Hematopoietic multipotent progenitor cell treated with erythropoietin and hydrocortisone succinate and interleukin-3 and kit ligand, for 8 days (in vitro differentiated cells): ENCODE measurements at places on chromosomes 11 and 22.
A peak's percentile ranks its signal among the peaks of the same experiment; 100 is the strongest.

GRCh38 chr11:61477727-61478148 is 30.8 kb upstream of the LRRC10B start:
- DNase-seq: peak; percentile 32

- DNase-seq: no peak
Measured at GRCh38 chr22:44443641-44444235, 54.3 kb downstream of the RTL6 start.

DNA sequence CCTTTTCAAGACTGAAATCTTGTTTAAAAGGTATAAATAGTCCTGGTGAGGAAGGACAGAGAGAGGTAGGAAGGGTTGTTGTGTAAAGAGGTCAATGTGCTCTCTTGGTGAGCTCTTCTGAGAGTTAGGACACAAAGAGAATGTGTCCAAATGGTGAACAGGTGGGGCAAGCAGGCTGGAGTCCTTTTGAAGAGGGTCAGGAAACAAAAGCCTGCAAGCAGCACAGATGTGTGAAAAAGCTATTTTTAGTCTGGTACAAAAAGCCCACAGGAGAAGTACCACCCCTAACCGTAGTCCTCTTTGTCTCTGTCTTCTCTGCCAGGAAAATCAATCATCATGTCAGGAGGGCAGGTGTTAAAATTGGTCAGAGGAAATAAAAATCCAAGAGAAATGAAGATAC is 54.4 kb upstream of the SYN3 start:
- no peak for DNase-seq

- no peak for DNase-seq
Measured at GRCh38 chr11:71305041-71305440, 52.7 kb upstream of the SHANK2 start.

- no peak for DNase-seq
Measured at GRCh38 chr22:45772743-45773142, 101.1 kb downstream of the ATXN10 start.

DNA sequence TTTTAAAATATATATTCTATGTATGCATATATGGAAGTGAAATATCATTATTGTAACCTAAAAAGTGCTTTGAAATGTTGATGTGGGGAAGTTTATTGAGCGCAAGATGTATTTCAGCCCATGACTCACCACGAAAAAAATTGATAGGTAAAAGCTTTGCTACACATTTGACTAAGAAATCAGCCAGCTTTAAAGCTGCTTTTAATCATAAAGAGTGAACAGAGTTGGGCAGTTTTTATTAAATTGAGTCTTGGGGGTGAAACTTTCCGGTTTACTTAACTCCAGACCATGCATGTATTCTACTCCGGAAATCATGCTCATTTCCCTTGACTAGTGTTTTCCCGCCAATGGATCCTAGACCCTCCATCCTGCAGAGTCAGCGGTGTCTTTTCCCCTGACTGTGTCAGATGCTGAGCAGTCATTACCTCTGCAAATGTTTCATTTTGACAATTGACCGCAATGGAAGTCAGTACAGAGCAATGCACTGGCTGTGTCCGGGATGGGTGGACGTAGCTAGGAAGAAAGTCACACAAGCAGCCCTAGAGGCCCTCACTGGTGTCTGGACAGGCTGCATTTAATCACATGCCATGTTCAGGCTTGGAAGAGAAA is 47.2 kb upstream of the MPEG1 start:
- no peak for DNase-seq

DNA sequence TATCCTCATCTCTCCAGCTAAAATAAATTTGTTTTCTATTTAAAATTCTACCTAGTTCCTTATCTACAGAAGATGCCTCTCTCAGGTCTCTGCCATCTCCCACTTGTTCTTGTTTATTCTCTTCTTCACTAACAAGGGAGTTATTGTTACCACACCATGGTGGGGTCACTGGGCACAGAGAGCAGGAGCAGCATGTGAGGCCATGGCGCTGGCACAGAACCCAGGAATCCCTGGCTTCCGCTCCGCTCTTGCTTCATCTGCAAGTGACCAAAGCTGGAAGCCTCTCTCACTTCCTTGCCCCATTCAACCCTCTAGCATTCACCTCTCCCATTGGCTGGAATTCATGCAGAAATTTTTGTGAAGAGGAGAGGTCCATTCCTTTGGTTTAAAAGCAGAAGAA is 190.7 kb upstream of the NCAM1 start:
- no peak for DNase-seq

DNA sequence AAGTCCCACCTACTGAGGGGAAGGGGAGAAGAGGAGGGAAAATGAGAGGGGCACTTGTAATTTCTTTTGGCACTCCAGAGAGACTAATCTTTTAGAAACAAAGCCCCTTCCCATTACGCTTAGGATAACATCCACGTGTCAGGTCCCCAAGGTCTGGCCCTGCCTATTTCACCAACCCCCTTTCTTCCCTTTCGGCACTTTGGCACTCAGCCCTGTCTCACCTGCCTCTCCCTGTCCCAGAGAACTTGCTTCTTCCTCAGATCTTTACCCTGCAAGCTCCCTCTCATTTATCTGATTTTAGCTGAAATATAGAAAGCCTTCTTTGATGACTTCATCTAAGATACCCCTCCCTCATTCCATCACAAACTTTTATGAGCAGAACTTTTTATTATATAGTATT is 55.5 kb downstream of the RASSF10 start:
- DNase-seq: no peak

DNA sequence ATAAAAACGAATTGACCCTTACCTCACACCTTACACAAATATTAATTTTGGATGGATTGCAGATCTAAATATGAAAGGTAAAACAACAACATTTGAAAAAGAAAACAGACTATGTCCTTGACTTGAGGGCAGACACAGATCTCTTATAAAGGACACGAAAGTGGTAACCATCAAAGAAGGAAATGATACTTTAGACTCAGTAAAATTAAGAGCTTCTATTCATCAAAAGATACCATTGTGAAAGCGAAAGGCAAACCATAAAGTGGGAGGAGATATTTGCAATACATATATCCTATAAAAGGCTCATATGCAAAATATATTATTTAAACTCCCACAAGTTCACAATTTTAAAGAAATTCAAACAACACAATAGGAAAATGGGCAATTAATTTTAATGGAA is 5.0 kb downstream of the HEPACAM start:
- DNase-seq: no peak

DNA sequence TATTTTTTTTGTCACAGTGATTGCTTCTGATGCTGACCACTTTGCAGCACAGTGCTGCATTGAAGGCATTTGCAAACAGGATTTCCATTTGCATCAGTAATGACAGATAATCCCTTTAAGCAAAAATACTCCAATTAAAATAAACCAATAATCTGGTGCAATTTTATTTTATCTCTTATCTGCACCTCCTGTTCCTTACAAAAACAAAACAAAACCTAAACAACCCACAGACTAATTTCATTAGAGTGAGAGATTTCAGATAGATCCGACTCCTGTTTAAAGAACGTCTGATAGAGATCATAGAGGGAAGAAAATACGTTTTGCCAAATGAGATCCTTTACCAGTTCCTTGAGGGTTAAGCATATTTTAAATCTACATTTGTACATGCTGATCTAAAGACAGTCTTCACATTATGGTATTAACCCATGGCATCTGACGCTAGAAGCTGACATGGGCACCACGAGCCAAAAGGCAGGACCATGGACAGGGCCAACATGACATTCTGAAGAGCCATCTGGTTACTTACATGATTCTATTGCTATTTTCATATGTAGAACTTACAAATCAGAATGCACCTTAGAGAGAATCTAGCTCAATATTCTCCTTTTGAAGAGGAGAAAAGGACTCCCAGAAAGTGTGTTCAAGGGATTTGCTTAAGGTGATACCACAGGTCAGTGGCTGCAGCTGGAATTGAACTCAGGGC is 286.2 kb upstream of the NARS2 start:
- peak; percentile 11 for DNase-seq

DNA sequence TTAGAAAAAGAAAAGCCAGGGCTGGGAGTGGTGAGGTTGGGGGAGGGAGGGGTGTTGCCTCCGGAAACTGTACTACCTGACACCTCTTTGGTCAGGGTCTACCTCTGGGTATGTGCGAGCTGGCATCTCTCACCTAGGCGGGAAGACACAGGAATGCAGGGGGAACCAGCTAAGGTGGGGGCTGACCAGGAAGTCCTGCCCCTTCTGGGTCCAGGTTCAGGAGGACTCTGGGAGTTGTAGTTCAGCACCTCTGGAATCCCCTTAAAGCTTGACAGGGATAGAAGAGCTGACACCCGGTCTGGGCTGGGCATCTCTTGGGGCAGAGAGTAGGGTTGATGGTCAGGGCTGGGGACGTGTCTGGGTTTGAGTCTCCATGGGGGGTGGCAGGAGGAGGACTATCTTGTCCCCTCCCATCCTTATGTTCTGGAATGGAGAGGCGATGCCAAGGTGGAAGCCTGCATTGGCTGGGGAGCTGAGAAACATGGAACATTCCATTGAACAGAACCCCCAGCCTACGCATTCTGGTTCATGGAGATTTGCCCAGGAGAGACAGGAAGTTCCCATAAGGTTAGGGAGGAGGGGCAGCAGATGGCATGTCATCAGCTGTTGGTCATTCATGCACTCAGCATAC is 2.1 kb upstream of the KIAA1671 start:
- no peak for DNase-seq

DNA sequence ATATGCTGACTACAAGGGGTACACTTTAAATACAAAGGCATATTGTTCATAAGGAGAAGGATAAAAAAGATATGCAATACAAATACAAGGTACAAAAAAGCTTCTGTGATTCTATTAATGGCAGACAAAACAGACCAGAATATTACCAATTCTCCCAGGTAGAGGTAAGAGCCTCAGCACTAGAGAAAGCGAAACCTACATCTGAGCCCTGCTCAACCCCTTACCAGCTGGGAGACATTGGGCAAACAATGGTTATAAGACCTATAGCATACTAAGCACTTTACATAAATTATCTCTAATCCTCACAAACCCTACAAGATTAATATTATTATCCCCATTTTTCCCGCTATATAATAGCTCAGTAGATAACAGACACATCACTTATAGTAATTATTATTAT is 41.2 kb upstream of the LRRC55 start:
- DNase-seq: no peak

- no peak for DNase-seq
Measured at GRCh38 chr11:110807801-110808200, 95.6 kb upstream of the ARHGAP20 start.

DNA sequence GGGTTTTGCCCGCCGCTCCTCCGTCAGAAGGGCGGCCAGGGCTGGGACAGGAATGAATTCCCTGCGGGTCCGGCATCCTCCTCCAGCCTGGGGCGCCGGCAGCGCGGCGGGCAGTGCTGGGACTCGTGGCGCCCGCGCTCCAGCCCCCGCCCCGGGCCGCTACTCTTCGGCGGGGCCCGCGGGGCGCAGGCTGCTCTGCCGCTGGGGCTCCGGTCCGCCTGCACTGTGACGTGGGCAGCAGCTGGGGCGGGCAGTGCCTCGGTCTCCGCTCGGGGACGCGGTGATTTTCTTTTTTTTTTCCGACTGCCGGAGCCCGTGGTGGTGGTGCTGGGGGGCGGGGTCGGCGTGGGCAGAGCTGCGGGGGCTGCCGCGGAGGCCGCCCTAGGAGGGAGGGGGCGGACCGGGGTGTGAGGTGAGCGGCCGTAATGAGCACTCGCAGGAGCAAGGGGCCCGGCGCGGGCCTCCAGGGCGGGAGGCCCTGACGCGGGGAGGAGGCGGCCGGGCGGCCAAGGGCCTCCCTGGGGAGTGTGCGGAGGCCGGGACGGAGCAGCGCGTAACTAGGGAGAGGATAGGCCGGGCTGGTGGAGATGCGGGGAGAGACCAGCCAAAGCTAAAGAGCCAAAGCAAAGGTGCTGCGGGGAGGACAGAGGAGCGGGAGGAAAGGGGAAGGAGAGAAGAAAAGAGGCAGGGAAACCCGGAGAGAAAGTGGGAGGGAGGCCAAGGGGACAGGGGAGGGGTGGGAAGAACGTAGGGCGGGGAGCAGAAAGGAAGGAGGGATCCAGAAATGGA is 73.3 kb upstream of the ZBED5 start:
- no peak for DNase-seq

DNA sequence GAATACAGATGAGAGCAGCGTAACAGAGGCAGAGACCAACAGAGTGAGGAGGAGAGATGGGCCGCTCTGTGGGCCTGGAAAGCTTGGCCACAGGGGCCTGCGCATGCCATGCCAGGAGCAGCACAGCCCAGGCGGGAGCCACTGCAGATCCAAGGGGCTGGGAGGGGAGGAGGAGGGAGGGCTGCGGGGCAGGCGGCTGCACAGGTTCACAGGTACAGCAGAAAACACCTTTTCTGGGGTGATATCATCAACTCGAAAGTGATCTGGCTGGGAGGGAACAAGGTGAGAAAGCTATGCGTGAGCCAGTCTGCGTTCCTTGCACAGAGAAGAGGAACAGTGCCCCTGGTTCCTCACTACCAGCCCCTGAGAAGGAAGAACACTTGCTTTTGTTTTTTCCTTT is 14.8 kb downstream of the VPS37C start:
- no peak for DNase-seq

DNA sequence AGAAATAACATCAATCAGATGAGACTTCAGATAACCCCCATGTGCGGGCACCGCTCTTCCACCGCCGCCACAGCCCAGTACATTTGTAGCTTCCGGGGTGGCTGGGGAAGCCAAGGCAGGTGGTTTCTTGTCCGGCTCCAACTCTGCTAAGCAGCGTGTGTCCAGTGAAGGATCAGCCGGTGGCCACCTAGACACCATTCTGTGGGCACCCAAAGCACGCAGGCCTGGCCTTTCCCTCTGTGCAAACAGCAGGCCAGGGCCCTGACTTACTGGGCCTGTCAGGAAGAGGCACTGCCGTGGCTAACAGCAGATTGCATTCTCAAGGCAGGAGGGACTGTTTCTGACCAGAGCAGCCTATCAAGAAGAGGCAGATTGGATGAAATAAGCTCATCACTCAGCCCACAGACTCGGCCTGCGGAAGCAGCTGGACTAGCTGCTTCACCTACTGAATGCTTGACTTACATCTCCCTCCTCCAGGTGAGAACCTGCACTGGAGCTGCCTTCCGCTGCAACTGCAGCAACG is 74.8 kb downstream of the ETS1 start:
- DNase-seq: no peak

DNA sequence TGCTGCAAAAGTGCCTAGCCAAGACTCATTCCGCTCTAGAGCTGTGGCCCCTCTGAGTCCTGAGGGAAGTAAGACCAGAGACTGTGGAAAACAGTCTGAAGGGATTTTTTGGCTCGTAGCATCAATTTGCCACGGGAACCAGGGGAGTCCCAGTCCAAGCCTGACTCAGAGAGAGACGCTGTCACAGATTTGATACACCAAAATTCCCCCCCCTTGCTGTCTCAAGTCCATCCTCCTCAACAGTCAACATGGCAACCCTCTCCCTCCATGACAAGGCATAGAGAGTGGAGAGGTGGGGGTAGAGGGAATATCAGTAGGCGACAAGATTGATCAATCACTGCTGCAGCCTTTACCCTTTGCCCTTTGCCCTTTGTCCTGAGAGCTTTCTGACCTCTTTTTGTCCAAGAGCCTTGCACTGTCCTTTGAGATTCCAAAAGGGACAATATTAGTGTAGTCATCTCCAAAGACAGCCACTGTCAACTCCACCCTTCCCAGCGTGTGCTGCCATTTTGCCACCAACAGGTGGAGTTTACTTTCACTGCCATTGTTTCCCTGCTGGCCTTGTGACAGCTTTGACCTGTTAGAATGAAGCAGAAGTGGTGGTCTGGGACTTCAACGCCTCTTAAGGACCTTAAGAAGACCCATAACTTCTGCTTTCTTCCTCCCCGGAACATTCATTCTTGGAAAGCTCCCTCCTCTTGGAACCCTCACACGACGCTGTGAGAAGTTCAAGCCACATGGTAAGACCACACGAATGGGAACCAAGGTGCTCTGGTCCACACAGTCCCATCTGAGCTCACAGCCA is 7.3 kb downstream of the SLC15A3 start:
- peak; percentile 20 for DNase-seq
